AG09319 (cell line): ENCODE measurements at places on chromosomes 4 and X.

- no peak for DNase-seq
These were observed 624.1 kb upstream of the GNPDA2 start for GRCh38 chr4:45350438-45350837.

DNA sequence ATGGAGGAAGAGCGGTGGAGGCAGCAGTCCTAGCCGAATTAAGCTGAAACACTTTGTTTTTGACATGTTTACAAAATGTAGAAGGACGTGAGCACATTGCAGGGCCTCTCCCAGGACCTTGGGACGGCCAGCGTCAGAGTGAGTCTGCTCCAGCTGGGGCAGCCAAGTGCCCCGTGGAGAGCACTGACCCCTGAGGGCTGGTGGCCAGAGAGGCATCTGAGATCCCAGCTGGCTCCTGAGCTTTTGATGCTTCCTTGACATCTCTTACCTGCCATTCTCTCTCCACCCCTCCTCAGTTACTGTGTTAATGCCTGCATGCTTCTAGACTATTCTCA, 24.7 kb downstream of the NAT8L start:
- no peak for DNase-seq

DNA sequence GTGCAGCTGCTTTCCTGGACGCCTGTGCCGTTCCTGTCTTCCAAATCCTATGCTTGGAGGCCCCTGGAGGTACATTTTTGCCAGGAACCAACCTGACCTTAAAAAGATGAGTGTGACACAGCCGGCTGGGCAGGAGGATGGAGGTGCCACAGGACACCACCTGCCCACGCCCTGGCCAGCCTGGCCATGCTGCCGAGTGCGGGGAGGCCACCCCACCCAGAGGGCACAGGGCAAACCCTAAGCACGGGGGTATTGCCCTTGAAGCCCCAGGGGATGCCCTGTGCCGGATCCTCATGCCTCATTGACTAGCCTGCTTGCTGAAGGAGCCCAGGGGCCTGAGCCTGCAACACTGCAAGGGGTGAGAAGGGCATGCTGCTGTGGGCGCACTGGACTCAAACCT, 20.1 kb downstream of the FGFR3 start:
- no peak for DNase-seq

DNA sequence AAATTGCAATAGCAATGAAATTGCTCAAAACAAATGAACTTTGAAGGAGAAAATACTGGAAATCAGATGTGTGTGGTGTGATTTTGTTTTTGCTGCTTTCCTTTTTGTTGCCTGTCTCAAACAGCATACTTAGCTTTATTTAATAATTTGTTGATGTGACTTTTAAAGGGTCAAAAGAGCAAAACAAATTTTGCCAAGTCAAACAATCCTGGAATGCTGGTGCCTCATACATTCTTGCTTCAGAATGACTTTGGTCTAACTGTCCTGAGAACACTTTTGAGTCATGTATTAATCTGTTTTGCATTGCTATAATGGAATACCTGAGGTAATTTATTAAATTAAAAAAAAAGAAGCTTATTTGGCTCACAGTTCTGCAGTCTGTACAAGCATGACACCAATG, 3.4 kb downstream of the PF4V1 start:
- no peak for DNase-seq

DNA sequence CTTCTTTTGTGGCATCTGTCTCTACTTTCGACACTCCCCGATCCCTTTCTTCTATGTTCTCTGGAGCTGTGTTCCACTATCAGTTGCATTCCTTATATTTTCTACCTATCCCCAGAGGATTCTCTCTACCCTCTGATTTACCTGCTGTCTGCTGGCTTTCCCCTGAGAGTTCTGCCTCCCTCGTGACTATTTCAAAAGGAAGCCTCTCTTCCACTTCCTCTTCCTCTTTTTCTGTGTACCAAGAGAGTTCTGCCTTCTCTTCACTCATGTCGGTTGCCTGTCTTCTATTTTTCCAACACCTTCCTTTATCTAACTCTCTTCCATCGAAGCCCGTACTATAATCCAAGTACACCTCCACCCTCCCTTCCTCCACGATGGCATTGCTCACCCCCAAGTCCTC, 631.7 kb downstream of the SMARCA1 start:
- DNase-seq: no peak

DNA sequence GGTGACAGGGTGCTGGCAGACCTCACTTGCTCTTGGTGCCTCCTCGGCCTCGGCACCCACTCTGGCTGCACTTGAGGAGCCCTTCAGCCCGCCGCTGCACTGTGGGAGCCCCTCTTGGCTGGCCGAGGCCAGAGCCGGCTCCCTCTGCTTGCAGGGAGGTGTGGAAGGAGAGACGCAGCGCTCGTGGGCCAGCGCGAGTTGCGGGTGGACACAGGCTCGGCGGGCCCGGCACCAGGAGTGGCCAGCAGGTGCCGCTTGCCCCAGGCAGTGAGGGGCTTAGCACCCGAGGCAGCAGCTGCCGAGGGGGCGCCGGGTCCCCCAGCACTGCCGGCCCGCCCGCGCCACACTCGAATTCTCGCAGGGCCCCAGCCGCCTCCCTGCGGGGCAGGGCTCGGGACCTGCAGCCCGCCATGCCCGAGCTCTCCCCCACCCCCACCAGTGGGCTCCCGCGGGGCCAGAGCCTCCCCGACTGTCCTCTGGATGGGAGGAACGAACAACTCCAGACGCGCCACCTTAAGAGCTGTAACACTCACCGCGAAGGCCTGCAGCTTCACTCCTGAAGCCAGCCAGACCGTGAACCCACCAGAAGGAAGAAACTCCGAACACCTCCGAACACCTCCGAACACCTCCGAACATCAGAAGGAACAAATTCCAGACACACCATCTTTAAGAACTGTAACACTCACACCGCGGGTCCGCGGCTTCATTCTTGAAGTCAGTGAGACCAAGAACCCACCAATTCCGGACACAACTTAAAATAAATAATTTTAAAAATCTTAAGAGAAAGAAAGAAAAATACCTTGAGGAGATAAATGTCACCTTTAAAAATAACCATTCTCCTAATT, 311.1 kb upstream of the SLC7A11 start:
- DNase-seq: no peak

DNA sequence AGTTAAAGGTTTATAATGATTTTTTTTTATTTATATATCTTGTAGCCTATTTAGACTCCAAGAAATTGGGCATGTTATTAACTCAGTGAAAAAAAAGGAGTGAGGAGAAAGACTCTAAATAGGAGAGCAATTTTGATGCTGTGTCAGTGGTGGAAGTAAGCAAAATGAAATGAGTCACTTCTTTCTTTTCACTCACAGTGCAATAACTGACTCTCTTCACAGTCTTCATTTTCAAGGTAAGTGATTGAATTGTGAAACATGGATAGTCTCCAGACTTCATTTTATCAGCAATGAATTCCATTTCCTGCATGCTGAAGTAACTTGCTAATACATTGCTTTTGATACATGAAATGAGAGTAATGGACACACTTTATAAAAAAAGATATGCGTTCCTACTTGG, 2271.5 kb downstream of the PCDH7 start:
- no peak for DNase-seq

GRCh38 chr4:172978848-172979247, 189.8 kb upstream of the GALNT7 start:
- DNase-seq: no peak

DNA sequence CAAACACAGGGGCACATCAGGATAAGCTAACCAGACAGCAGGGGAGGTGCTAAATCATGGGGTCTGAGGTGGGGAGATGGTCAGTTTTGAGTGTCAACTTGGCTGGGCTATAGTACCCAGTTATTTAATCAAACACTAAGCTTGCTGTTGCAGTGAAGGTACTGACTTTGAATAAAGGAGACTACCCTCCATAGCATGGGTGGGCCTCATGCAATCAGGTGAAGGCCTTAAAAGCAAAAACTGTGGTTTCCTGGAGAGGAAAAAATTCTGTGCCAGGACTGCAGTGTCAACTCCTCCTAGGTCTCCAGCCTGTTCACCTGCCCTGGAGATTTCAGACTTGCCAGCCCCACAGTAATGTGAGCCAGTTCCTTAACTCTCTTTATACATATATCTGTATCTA, 12.6 kb upstream of the HSFX2 start:
- DNase-seq: no peak

GRCh38 chrX:2694914-2695267, 3.8 kb downstream of the CD99 start:
- DNase-seq: no peak

DNA sequence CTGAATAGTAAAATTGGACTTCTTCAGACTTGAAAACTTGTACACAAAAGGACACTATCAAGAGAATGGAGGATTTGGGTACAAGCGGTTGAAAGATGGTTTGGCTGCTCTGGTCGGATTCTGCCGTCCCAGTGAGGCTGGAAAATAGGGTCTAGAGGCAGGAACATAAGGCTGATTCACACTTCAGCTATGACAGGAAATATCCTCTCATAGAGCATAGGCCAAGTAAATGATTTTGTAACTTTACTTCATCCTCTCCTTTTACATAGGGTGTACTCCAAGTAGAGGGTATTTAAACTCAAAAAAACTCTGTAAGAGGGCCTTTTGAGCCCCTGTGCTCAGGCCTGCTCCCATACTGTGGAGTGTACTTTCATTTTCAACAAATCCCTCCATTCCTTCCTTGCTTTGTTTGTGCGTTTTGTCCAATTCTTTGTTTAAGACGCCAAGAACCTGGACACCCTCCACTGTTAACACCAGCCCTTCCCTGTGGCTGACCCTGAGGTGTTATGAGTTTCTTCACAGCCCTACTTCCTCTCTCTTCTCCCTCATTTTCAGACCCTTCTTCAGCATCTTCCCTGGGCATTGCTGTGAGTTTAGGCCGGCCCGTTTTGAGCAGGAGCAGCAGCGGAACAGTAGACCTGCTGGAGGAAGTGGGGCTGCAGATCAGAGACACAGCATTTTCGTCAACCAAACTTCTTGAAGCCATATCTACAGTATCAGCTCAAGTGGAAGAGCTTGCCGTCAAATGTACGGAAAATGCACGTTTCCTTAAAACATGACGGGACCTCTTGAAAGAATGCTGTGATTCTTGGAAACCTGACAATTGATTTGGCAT, 7.2 kb downstream of the PGAM4 start:
- DNase-seq: no peak
